ENCODE measurements at places on chromosomes 12 and 14. TPM values are rescaled to one million over a fixed set of nuclear protein-coding genes. Genes with fewer than 3 reads are reported as not detected.

DNA sequence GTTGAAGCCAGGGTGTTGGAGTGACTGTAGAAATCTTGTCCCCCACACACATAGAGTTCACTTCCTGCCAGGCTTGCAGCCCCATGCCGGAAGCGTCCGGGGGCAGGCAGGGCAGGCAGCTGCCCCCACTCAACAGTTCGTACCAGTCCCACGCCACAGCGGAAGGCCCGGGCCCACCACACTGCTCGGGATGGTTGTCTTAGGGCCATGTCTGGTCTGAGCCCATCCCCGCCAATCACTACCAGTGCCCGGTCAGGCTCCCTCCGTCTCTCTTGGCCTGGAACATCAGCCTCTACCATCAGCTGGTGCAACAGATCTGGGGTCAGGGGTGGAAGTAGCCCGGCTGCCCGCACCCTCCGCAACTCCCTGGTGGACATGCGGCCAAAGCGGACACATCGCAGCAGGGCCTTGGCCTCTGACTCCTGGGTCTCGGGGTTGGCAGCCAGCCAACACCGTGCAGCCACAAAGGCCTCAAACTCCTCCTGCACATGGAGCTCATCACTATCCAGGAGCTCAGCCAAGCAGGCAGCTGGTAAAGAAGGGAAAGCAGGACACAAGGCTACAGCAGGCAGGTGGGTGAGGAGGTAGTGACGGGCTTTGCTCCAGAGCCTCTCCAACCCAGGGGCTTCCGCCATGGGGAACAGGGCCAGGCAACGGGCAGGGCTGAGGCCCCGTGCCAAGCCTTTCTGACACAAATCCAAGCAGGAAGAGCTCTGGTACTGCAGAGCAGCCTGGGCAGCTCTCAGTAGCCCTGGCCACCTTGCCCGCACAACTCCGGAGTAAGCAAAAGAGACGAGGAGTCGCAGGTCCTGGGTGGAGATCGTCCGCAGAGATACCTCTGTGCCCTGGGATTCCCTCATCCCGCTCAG, 5.9 kb downstream of the KLHL33 start:
- no peak for DNase-seq

DNA sequence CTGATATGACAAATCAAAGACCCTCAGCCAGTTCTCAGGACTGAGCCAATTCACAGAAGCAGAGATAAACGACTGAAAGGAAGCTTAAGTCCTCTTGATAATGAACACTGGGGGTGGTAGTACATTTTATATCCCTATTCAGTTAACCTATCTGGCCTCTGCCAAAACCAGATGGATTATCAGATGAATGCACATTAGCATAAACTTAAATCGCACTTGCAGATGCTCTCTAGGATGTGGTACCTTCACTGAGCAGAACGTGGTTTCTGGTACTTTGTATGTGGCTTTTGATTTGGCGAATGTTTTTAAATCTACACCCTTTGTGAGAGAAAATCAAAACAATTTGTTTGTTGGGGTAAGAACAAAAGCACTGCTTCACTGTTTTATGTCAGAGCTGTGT, 21.1 kb upstream of the TAS2R14 start:
- no peak for DNase-seq

- no peak for DNase-seq
Observed at GRCh38 chr12:123951467-123951866, 21.2 kb downstream of the CCDC92 start.

- DNase-seq, result no peak
Observed at GRCh38 chr14:104651876-104652260, 37.5 kb upstream of the INF2 start.

PLA2G1B gene
- 3.0 TPM for total RNA-seq

MGST1 gene
- 1,460 TPM for total RNA-seq

- DNase-seq, result no peak
Observed at GRCh38 chr12:11729439-11730150, 80.1 kb downstream of the ETV6 start.

DNA sequence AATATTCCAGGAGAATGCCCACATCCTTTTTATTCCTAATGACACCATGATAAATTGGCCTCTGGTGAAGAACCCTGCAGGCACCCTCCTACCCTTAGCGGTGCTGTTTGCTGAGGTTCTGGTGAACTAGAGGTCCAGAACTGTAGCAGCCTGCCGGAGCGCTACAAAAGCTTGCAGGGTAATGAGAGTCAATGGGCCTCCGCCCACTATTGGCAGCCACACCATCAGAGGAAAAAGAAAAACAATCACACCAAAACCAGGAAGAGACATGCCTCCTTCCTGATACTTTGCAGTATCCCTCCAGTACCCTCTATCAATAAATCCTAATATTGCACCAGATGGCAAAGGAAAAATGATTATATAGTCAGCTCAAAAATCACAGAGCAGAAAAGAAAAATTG, 142.9 kb downstream of the SPTSSA start:
- DNase-seq, result no peak

KRT78 gene
- total RNA-seq, result not detected

DNA sequence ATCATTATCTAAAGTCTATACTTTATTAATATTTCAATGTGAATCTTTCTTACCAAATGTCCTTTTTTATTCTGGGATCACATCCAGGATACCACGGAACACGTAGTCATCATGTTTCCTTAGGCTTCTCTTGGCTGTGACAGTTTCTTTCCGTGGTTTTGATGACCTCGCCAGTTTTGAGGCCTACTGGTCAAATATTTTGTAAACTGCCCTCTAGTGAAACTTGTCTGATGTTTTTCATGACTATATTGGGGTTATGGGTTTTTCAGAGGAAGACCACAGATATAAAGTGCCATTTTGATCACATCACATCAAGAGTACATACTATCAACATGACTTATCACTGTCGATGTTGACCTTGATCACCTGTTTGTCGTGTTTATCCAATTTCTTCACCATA, 14.1 kb upstream of the SERPINA6 start:
- no peak for DNase-seq

GRCh38 chr12:16189849-16190248, 87.6 kb downstream of the SLC15A5 start:
- no peak for DNase-seq

GRCh38 chr14:68343534-68344118, 449.2 kb downstream of the ZFP36L1 start:
- DNase-seq, result no peak

DNA sequence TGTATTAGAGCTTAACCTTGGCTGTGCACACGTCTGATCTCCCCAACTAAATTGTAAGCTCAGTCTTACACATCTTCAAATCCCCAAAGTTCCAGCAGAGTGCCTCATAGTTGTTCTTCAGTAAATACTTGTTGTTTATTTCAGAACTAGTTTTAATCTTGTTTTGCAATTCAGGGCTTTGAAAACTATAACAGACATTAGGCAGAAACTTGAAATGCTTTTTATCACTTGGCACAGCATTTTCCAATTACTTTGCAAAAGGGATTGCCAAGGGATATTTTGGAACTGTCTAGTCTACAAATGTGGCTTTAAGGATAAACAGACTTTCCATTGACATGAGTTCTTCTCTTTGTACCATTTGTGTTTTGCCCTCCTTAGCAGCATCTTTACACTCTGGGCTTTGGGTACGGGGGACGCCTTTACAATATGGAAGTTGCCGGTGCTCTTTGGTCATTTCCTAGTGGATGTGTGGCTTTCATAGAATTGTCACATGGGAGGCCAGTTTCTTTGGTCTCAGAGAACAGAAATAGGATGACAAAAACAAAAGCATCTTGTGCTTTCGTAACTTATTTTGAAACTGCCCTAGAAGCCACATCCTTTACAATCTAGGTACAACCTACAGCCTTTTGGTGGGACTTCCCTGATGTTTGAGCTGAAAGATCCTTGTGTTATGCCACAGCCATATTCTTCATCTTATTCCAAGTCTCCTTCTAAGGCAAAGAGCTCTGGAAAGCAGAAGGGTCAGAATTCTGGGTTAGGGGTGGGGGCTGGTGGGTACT, 96.9 kb downstream of the NPAS3 start:
- DNase-seq, result no peak

DNA sequence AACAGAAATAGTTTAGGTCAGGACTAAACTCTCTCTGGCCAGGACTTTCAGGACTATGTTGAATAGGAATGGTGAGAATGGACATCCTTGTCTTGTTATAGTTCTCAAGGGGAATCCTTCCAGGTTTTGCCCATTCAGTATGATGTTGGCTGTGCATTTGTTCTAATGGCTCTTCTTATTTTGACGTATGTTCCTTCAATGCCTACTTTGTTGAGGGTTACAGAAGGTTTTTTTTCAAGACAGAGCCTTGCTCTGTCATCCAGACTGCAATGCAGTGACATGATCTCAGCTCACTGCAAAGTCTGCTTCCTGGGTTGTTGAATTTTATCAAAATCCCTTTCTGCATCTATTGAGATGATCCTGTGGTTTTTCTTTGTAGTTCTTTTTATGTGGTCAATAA, 79.5 kb upstream of the NID2 start:
- DNase-seq, result no peak

TAS2R46 gene
- 0.38 TPM for total RNA-seq

- DNase-seq, result no peak
Observed at GRCh38 chr14:70794294-70794693, 15.0 kb downstream of the MAP3K9 start.

GRCh38 chr12:53468282-53468681, 16.4 kb downstream of the PCBP2 start:
- no peak for DNase-seq

DNA sequence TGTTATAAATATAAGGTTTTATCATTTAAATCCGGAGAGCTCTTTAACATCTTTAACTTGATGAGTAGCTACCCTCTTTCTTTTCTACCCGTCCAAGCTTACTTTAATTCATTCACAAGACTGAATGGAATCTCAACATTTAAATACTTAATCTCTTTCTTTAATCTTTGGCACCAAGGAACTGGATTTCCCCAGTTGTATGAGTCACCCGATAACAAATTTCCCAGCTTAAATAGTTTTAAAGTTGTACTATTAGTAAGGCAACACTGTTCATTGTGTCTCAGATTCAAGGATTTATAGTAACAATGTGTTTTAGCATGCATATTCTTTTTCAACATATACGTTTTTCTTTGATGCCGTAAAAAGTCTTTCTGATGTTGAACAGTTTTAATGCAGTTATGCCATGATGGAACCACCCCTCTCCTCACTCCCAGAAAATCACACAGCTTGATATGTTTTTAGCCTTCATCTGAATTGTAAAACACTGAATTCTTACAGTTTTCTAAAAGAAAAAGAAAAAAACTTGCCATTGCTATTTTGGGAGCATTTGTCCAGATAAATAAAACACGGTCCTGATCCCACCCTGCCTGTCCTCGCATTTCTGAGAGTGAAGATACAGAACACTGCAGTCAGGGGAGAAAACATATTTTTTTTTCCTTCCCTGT, 16.0 kb upstream of the LRP6 start:
- DNase-seq, result no peak

DNA sequence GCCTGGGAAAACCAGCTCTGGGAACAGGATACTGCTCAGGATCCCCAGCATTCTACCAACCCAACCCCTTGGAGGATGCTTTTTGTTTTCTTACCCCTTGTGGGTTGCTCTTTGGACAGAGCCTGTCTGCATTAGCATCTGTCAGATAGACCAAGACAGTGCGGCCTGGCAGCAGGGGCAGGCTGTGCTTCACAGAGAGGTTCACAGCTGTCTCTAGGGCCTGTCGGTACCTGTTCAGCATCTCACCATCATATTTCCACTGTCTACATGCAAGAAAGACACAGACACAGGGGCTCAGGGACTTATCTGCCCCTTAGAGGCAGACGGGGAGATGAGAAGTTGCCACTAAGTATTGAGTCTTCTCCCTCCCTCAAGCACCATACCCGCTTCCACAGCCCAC, 21.8 kb downstream of the TEP1 start:
- no peak for DNase-seq

GRCh38 chr12:91851741-91852477, 293.7 kb downstream of the BTG1 start:
- no peak for DNase-seq

RFLNA gene
- not detected for total RNA-seq

GRCh38 chr12:105083551-105084105, 630 bp downstream of the ALDH1L2 start:
- no peak for DNase-seq

- DNase-seq, result no peak
Observed at GRCh38 chr12:22310709-22311108, 23.8 kb downstream of the ST8SIA1 start.

MIPOL1 gene
- 2.8 TPM for total RNA-seq

- DNase-seq, result no peak
Observed at GRCh38 chr12:124668602-124669001, 101.2 kb upstream of the NCOR2 start.

COPS7A gene
- 31.1 TPM for total RNA-seq

GPR162 gene
- 1.3 TPM for total RNA-seq

FOXG1 gene
- not detected for total RNA-seq

DNA sequence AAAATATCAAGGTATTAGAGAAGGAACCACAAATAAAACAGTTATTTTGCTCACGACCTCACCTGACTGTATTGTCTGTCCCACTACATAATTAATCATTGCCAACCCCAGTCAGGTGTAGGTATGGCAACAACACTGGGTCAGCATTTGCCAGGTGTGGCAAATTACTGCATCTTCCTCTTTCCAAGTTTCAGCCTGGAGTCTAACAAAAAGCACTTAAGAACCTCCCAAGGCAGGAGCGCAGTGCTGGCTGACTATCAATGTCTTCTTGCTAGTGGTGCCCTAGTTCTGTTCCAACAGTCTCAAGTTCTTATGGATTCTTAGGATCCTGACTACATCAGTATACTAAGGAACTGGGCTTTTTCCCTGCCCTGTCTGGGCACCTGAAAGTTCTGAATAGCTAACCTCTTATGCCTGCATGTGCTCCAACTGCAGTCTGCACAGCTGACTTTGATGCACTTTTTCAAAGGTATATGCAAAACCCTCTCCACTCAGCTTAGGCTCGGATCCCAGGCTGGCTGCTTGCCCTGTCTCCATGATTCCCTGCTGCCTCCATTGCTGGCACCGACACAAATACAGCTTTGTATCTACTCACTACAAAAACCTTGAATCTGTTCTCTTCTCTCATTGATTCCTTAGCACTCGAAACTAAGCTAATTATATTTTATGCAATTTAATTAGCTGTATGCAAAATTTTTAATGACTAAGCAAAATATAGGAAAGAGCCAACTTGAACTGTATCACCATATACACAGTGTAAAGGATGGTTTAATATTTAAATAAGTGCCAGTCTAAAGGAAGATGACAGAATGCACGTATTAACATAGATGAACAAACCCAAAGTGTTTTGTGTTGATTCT, 113.3 kb downstream of the PRKD1 start:
- DNase-seq, result peak; percentile 49

PLEKHG3 gene
- 32.8 TPM for total RNA-seq

- DNase-seq, result peak; percentile 49
Observed at GRCh38 chr12:12791756-12792369, 6.4 kb downstream of the APOLD1 start.

GRCh38 chr14:100615736-100616695, 28.8 kb upstream of the BEGAIN start:
- DNase-seq, result no peak

DNA sequence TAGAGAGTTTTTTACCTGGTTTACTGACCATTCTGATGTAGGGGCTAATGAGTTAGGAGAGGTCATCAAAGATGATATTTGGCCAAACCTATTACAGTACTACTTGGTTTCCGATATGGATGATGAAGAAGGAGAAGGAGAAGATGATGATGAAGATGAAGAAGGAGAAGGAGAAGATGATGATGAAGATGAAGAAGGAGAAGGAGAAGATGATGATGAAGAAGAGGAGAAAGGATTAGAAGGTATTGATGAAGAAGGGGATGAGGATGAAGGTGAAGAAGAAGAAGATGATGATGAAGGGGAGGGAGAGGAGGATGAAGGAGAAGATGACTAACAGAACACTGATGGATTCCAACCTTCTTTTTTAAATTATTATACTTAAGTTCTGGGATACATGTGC, 196.6 kb downstream of the TMX1 start:
- DNase-seq, result no peak

All from left lobe of liver (tissue), 2 donors.